Colonic mucosa (tissue), 4 donors: ENCODE measurements at places on chromosomes 5 and 9. TPM values are rescaled to one million over a fixed set of nuclear protein-coding genes. Genes with fewer than 3 reads are reported as not detected.

PIP5K1B gene
- 59.2 TPM for total RNA-seq

CCDC192 gene
- not detected for total RNA-seq

SELENOP gene
- 171 TPM for total RNA-seq

PIP5KL1 gene
- 0.85 TPM for total RNA-seq

CDH9 gene
- total RNA-seq: not detected

SPATA9 gene
- 0.40 TPM for total RNA-seq

CER1 gene
- total RNA-seq: not detected

CFAP77 gene
- not detected for total RNA-seq

GLRA1 gene
- not detected for total RNA-seq

ANXA1 gene
- total RNA-seq: 19.7 TPM

NIM1K gene
- 0.42 TPM for total RNA-seq

WHRN gene
- 3.6 TPM for total RNA-seq

CBY3 gene
- total RNA-seq: not detected

NAIP gene
- 10.4 TPM for total RNA-seq

TMEM174 gene
- total RNA-seq: not detected

TLX3 gene
- not detected for total RNA-seq

CIZ1 gene
- 97.7 TPM for total RNA-seq

LTC4S gene
- total RNA-seq: 5.3 TPM

DRD1 gene
- not detected for total RNA-seq

SPINK5 gene
- 25.6 TPM for total RNA-seq

RNF183 gene
- total RNA-seq: 9.2 TPM

TNFSF8 gene
- total RNA-seq: 0.88 TPM

NUDT12 gene
- 24.8 TPM for total RNA-seq

BAAT gene
- 0.30 TPM for total RNA-seq

PCDHA1 gene
- 0.13 TPM for total RNA-seq

RXRA gene
- 68.2 TPM for total RNA-seq

MAML1 gene
- 29.7 TPM for total RNA-seq

SPINK6 gene
- 0.45 TPM for total RNA-seq

GPR151 gene
- total RNA-seq: not detected

TTC23L gene
- 0.35 TPM for total RNA-seq

C9 gene
- not detected for total RNA-seq

TBCA gene
- total RNA-seq: 123 TPM

NMUR2 gene
- total RNA-seq: not detected
